NCI-H1092 treated with DMSO at 0.1 percent for 48 hours (cell line): ENCODE measurements at places on chromosomes 1 and 21.

GRCh38 chr1:154446292-154446691 lies 41.1 kb downstream of the IL6R start:
- no peak for DNase-seq

GRCh38 chr1:21742578-21742977 lies 40.4 kb downstream of the USP48 start:
- DNase-seq: no peak

DNA sequence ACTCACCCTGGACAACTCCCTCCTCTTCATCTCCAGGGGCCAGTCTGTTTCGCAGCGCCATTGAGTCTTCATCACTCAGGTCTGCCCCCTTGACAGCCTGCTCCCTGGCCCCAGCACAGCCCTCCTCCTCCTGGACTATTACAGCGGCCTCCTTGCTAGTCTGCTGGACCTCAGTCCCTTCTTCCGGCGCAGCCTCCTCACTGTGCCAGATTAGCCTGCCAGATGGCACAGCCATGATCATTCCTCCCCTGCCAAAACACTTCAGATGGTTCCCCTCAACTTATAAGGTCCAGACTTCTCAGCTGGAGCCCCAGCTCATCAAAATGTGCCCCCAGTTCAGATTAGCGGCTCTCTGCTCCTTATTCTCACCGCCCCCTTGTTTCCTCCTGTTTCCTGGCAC lies 7.0 kb upstream of the CELSR2 start:
- no peak for DNase-seq

- no peak for DNase-seq
Measured at GRCh38 chr21:44996096-44996495, 56.3 kb downstream of the SLX9 start.

DNA sequence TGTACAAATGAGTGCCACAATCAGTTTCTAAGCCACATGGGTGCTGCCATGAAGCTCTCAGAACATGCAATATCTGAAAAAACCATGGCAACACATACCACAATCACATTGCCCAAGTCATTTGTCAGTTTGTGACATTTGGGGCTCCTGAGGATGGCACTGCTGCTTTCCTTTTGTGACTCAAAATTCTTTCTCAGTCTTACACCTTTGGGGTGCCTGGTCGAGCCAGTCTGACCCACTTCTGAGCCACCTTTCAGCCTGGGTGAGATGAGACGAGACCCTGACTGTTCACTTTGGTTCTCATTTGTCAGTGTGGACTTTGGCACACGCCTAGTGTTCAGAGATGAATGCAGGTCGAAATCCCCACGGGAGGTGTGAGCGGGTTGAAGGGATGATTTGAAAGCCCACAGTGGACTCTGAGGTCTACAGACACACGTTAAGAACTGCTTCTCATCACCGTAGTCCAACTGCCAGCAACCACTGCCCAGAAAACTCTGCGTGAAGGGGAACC lies 8.0 kb downstream of the BATF3 start:
- no peak for DNase-seq

- DNase-seq: no peak
Measured at GRCh38 chr1:167713330-167714081, 8.3 kb upstream of the MPZL1 start.

- peak; percentile 70 for DNase-seq
Measured at GRCh38 chr1:1890506-1891348, at the start of gene GNB1. TSS of gene GNB1 (minus strand) at chr1:1891087. CDS start at chr1:1825453, 65,634 bp downstream.

GRCh38 chr1:87685311-87686135 lies 356.8 kb downstream of the LMO4 start:
- DNase-seq: no peak

DNA sequence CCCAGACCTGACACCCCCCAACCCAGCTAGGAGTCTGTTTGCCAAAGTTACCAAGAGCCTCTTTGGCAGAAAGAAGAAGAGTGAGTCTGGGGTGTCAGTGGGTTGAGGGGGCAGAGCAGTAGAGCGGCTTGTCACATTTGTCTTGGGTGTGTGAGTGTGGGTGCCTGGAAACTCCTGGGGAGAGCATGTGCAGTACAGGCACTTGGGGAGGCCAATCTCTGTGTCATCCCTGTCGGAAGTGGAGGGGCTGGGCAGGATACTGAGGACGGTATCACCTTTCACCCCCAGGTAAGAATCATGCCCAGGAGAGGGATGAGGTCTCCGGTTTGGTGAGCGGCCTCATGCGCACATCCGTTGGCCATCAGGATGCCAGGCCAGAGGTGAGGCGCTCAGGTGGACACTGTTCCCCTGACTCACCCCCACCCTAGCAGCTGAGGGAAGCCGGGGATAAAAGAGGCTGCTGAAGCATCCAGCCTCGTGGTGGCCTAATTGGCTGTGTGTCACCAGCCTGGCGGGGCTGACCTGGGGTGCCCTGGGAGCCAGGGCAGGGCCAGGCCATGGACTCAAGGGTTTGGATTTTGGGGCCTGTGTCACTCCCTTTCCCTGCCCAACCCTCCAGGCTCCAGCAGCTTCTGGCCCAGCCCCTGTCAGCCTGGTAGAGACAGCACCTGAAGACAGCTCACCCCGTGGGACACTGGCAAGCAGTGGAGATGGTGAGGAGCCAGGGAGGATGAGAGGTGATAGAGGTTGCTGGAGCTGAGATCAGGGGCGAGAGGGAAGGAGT lies 3.3 kb downstream of the PLK3 start:
- no peak for DNase-seq
